Stomach (tissue), 19 donors: ENCODE measurements at places on chromosomes 3 and 15.

DNA sequence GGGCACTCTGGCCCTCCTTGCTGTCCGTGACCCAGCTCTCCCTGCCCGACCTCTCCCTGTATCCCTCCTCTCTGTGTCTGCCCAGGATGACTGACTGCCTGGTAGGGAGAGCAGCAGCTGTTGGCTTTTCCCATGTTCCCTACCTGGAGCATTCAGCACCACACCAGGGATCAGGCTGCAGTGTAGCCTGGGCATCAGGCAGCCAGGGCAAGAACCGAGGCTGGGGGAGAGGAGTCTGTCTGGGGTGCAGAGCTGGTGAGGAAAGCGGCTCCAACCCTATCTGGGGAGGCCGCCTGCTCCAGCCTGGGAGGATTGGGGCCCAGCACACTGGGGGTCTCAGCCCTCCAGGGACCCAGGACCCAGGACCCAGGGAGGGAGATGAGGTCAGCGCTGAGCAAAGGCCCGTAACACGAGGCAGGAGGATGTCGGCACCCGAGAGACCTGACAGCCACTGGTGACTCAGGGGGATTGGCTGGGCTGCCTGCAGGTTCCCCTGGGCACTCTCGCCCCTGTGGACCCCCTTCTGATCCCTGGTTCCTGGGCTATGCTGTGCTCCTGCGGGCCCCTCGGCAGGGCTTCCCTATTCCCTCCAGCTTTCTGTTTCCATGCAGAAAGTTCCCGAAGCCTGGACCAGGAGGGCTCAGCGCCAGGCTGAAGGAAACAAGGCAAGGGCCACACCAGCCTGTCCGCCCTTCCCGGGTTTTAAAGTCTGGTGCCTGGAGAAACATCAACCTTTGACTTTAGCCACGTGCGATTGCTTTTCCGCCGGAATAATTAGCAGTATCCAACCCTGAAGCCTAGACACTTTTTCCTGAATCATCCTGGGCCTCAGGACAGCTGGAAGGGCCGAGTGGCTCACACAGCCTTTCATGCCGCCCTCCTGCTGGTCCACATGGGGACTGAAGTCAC lies 128.2 kb upstream of the MEF2A start:
- DNase-seq = peak; percentile 18

GRCh38 chr3:132325103-132325606 lies 7.9 kb downstream of the ACP3 start:
- peak; percentile 29 for DNase-seq

DNA sequence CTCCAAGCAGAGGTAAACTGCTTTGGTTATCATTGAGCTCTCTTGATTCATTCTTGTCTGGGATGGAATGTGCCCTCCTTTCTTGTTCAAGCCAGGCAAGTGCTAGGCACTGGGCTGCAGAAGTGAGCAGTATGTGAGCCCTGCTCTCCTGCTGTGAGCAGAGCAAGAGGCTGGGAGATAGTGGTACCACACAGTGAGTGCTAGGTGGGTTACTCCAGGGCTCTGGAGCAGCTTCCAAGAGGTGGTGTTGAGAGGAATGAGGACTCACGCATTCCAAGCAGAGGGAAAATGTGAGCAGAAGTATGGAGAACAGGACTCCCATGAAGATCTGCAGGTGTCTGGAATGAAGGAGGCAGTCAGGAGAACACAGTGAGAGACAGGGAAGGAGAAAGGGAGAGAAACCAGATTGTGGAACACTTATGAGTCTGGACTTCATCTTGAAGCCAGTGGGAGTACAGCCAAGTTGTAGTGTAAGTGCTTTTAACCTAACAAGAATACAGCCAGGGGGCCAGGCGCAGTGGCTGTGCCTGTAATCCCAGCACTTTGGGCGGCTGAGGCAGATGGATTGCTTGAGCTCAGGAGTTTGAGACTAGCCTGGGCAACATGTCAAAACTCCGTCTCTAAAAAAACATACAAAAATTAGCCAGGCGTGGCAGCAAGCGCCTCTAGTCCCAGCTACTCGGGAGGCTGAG lies 199.9 kb upstream of the CTDSPL start:
- DNase-seq = no peak

GRCh38 chr3:57227930-57228751 lies 612 bp downstream of the APPL1 start:
- DNase-seq = peak; percentile 83

DNA sequence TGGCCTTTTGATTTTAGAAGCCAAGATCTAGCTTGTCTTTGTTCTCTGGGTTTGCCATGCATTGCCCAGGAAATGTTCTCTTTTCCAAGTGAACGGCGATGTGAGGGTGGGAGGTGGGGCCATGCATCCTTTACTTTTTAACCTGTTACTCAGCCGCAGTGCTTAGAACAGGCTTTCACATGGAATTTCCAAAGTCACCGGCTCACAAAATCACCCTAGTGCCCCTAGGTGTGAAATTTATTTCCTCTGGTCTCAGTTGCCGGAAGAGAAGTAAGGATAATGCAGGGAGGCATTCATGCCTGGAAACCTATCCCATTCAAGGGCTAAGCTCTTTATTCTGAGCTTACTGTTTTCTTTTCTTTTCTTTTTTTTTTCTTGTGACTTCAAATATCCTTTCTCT lies 93.2 kb downstream of the CACNA2D3 start:
- no peak for DNase-seq

- DNase-seq = peak; percentile 73
These were observed 60.3 kb downstream of the RGMA start for GRCh38 chr15:93028632-93029213.

DNA sequence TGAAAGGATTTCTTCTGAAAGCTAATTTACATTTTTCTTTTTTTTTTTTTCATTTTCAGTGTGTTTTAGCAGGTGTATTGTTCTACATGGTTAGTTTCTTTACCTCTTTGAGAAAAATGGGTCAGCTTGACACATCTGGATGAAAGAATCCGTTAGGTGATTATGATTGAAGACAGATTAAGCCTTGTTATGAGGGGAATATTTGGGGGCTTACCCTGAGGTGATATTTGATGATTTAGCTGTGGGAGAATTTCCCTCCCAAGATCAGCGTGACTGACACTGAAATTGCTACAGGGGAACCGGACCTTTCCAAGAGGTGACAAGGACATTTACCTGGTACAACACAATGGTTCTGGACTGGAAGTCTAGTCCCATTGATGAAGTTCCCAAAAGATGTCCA lies 147.5 kb downstream of the NFKBIZ start:
- no peak for DNase-seq

DNA sequence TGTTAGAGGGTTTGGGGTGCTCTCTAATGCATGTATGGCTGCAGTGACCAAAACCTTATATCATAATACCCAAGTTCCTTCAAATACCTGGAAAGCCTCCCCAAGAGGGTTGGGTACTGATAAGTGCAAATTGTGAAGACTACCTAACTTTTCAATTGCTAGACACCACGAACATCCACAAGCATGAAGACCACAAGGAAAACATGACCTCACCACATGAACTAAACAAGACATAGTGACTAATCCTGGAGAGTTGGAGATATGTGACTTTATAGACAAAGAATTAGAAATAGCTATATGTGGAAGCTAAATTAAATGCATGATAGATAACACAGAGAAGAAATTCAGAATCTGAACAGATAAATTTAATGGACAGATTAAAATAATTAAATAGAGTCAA lies 23.9 kb upstream of the AADACL2 start:
- DNase-seq = no peak

DNA sequence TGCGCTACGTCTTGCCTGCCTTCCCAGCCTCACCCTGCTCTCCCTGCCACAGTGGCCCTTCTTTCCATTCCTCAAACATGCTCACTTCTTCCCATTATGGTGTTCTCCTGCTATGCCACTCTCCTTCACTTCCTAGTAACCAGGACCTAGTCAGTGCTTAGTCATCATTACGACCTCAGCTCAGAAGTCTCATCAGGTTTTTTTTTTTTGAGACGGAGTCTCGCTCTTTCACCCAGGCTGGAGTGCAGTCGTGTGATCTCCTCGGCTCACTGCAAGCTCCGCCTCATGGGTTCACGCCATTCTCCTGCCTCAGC lies 149.5 kb downstream of the GREM1 start:
- no peak for DNase-seq

- no peak for DNase-seq
These were observed 424.1 kb downstream of the RSL24D1 start for GRCh38 chr15:54772663-54773062.

DNA sequence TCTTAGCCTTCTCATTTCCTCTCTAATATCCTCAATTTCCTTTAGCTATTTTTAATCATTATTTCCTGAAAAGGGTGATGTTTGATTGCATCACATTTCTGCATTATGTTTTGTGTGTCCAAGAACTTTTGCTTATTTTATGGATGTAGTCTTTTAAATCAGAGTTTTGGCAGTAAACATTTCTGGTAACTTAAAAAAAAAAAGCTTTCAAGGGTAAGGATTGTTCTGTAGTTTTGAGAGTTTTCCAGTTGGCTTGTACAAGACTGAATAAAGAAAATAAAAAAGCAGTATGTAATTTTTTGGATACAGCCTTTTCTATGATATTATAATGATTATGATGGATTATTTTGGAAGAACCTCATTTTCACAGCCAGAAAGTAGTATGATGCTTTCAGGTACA lies 99.4 kb downstream of the DHX36 start:
- DNase-seq = no peak

DNA sequence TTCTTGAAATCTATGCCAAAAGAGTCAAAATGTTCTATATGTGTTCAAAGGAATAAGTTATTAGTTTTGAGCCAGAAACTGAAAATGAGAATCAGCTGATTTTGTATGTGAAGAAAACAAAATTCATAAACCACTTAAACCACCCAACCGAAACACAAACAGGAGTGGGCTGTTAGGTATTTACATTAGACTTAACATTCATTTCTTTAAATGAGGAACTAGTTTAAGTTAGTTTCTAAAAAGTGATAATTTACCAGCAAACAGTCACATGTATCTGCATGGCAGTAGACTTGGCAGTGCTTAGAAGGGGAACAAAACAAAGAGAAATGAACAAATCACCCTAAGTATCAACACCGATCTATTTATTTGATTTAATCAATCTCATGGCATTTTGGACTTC lies 128.0 kb downstream of the GMNC start:
- no peak for DNase-seq

- no peak for DNase-seq
These were observed 10.5 kb downstream of the NKTR start for GRCh38 chr3:42610976-42611375.

GRCh38 chr3:25826510-25826909 lies 36.6 kb downstream of the OXSM start:
- DNase-seq = no peak

GRCh38 chr3:58459160-58459559 lies 25.5 kb upstream of the PDHB start:
- DNase-seq = no peak

- peak; percentile 80 for DNase-seq
These were observed 878 bp downstream of the ISLR start for GRCh38 chr15:74174219-74174957.

DNA sequence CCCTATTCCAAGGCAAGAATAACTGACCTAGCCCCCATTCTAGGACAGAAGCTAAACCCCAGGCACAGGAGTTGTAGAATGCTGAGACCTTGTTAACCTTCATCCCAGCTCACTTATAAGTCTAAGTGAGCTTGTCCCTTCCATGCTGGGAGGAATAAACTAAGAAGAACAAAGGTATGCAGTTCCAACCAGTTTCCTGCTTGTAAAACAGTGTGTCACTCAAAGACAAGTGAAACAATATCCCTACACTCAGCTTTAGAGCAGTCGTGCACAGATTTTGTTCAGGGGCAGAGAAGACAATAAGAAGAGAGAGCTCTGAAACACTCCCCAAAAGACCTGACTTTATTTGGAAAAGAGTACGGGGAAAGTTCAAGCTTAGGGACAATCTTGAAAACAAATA lies 292.1 kb downstream of the CGGBP1 start:
- no peak for DNase-seq
